ENCODE measurements at places on chromosomes 3 and 15.

GRCh38 chr15:99117563-99118257 lies 12.8 kb downstream of the SYNM start:
- no peak for DNase-seq

GRCh38 chr3:132519914-132520313 lies 77.2 kb upstream of the ACKR4 start:
- DNase-seq: no peak

- no peak for DNase-seq
Measured at GRCh38 chr15:64949383-64950186, 37.9 kb downstream of the ANKDD1A start.

DNA sequence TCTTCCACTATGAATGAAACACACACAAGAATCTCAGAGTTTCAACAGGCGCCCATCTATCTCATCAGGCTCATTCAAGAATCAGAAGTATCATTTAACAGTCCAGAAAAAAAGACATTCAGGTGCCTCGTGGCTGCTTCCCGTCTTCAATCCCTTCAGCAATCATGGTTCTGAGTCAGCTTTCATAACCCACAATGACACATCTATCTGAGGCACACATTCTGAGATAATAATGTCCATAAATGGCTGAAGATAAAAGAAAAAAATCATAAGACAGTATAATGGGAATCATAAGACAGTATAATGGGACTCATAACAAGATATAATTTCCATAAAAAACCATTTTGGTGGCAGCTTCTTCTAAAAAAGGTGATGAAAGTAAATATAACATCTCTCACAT lies 52.4 kb downstream of the TNIK start:
- DNase-seq: no peak

DNA sequence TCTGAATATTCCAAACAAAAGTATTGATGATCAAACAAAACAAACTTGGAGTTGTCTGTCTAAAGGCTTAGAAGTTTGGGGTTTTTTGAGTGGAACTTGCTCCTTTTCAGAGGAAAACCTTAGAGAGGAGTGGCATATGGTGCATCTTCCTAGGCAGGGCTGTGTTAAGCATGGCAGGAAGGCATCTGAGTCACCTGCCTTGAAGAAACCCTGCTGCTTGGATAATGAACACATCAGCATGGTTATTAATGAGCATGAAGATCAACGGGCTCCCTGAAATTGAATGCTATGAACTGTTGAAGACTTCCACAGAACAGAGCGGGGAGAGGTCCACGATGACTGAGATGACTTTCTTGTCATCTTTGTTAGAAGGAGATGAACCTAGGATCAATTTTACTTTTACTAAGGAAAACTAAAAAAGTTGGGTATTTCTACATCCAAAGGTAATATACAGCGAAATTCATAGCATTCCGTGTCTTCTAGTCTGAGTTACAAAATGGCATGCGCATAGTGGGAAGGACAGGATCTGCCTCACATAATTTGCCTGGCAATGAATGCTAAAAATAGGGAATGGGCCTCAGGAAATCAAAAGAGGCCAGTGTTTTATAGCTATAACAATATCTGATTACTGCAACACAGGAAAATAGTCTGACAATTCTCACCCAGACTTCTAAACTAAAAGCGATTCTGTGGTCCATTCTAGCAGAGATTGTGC lies 11.6 kb upstream of the TMED3 start:
- DNase-seq: no peak

Data from pons (tissue), 1 donor.